ENCODE measurements at places on chromosomes 7 and 10.

DNA sequence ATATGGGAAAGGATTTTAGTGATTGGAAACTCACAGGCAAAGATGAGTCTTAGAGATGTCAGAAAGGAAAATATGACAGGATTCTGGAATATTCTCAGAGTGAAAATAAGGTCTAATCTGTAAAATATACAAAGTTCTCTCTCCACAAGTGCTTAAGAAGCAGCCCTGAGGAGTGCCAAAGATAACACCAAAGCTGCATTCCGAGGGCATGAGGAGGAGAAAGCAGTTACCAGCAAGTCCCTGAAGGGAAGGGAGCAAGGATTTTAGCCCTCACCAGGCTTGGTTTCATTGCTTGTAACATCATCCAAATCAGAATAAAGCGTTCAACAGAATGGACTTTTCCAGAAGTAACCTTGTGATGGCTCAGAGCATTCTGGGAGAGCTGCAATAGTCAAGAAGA, 31.4 kb upstream of the DLX6 start:
- no peaks in the 10 kb centered on the region for H3K4me1 ChIP-seq
- H3K4me3 ChIP-seq: no peak overlapping the region
- no peak for DNase-seq
- H3K36me3 ChIP-seq: no peaks in the 10 kb centered on the region
- no peaks in the 10 kb centered on the region for H3K27me3 ChIP-seq
- H3K27ac ChIP-seq: no peak overlapping the region

GRCh38 chr10:46232084-46232483, 54.7 kb upstream of the ANTXRL start:
- no peak for DNase-seq
- peaks cover 4% of the 10 kb centered on the region for H3K4me1 ChIP-seq
- no peaks in the 10 kb centered on the region for H3K27me3 ChIP-seq
- H3K27ac ChIP-seq: no peak overlapping the region
- no peaks in the 10 kb centered on the region for H3K36me3 ChIP-seq

GRCh38 chr10:132129431-132129830, 57.3 kb upstream of the DPYSL4 start:
- no peak overlapping the region for H3K4me3 ChIP-seq
- H3K27ac ChIP-seq: no peak overlapping the region
- H3K27me3 ChIP-seq: no peaks in the 10 kb centered on the region
- peak; percentile 35 for DNase-seq
- no peaks in the 10 kb centered on the region for H3K4me1 ChIP-seq

GRCh38 chr7:130695840-130696239, 9.5 kb upstream of the TSGA13 start:
- no peaks in the 10 kb centered on the region for H3K36me3 ChIP-seq
- no peaks in the 10 kb centered on the region for H3K27me3 ChIP-seq
- no peak for DNase-seq
- H3K4me1 ChIP-seq: no peaks in the 10 kb centered on the region
- H3K27ac ChIP-seq: no peak overlapping the region
- no peak overlapping the region for H3K4me3 ChIP-seq

GRCh38 chr7:38374507-38374906, 101.1 kb upstream of the TARP start:
- H3K36me3 ChIP-seq: peaks cover 43% of the 10 kb centered on the region
- H3K4me1 ChIP-seq: peaks cover 17% of the 10 kb centered on the region
- no peaks in the 10 kb centered on the region for H3K27me3 ChIP-seq
- H3K27ac ChIP-seq: no peak overlapping the region
